Liver (tissue), 10 donors: ENCODE measurements at places on chromosomes 13 and 19. TPM values are rescaled to one million over a fixed set of nuclear protein-coding genes. Genes with fewer than 3 reads are reported as not detected.

DNA sequence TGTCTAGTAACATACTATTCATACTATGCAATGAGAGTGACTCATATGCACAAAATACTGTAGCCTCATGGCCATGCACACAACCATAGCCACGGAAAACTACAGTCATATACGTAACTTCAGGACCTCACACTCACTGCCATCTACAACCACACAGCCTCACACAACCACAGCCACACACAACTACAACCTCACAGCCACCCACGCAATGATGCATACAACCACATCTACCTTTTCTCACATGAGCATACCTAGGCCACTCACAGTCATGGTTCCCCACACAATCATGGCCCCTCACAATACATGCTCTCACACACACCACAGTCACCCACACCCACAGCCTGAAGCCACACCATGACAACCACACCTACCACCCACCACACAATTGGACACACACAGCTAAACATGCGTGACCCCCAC is 8.7 kb upstream of the TNFSF14 start:
- H3K4me3 ChIP-seq: no peak overlapping the region
- H3K36me3 ChIP-seq: peaks cover 82% of the 10 kb centered on the region
- no peaks in the 10 kb centered on the region for H3K27me3 ChIP-seq
- H3K27ac ChIP-seq: peak overlapping the region; percentile 4
- no peaks in the 10 kb centered on the region for H3K4me1 ChIP-seq

DNA sequence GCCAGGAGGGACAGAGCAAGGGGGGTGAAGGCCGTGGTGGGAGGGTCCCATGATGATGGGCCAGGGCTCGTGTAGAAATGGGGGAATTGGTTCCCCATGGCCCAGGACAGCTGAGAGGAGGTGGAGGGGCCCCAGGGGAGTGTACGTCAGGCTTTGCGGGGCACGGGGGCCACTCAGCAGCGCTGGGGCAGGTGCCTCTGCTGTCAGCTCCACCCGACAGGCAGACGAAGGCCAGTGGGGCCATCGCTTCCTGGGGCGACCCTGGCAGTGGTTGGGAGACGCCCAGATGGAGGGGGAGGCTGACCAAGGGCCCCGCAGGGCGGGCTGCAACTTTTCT is 1.9 kb upstream of the TEKTIP1 start:
- H3K27me3 ChIP-seq: no peaks in the 10 kb centered on the region
- H3K4me1 ChIP-seq: no peaks in the 10 kb centered on the region
- no peak for DNase-seq
- H3K27ac ChIP-seq: no peak overlapping the region

DNA sequence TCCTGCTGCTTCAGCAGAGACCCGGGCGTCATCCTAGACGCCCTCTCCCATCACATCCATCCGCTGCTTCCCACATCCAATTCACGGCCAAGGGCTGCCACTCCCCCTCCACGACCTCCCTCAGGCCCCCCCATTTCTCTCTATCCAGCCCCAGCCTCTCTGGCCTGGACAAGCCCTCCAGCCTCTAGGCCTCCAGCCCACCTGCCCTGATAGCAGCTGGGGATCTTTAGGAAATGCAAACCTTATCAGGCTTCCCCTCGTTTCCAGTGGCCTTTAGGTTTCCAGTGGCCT is 51.6 kb downstream of the PEPD start:
- DNase-seq: no peak
- no peak overlapping the region for H3K27ac ChIP-seq
- H3K4me1 ChIP-seq: no peaks in the 10 kb centered on the region
- no peak overlapping the region for H3K4me3 ChIP-seq
- no peaks in the 10 kb centered on the region for H3K27me3 ChIP-seq
- no peaks in the 10 kb centered on the region for H3K36me3 ChIP-seq

GRCh38 chr19:41626278-41626677 is 596 bp downstream of the CEACAM4 start:
- no peak overlapping the region for H3K4me3 ChIP-seq
- H3K4me1 ChIP-seq: peaks cover 2% of the 10 kb centered on the region
- H3K27me3 ChIP-seq: peaks cover 2% of the 10 kb centered on the region
- no peak for DNase-seq

- H3K4me1 ChIP-seq: no peaks in the 10 kb centered on the region
- DNase-seq: no peak
- H3K4me3 ChIP-seq: no peak overlapping the region
- H3K27me3 ChIP-seq: no peaks in the 10 kb centered on the region
- no peak overlapping the region for H3K27ac ChIP-seq
These were observed 22.2 kb downstream of the CCDC169 start for GRCh38 chr13:36275190-36276002.

- H3K27ac ChIP-seq: no peak overlapping the region
- no peak overlapping the region for H3K4me3 ChIP-seq
- H3K36me3 ChIP-seq: no peaks in the 10 kb centered on the region
These were observed 7.9 kb upstream of the LINGO3 start for GRCh38 chr19:2315818-2316353.

- H3K4me1 ChIP-seq: peaks cover 34% of the 10 kb centered on the region
- H3K36me3 ChIP-seq: peaks cover 7% of the 10 kb centered on the region
- no peak overlapping the region for H3K4me3 ChIP-seq
- no peak for DNase-seq
- no peaks in the 10 kb centered on the region for H3K27me3 ChIP-seq
These were observed 7.5 kb upstream of the BCAT2 start for GRCh38 chr19:48818234-48818820.

- H3K27me3 ChIP-seq: no peaks in the 10 kb centered on the region
- H3K27ac ChIP-seq: no peak overlapping the region
- no peaks in the 10 kb centered on the region for H3K36me3 ChIP-seq
- H3K4me3 ChIP-seq: no peak overlapping the region
- no peak for DNase-seq
These were observed 1396.4 kb downstream of the EFNB2 start for GRCh38 chr13:105139048-105139379.

- H3K27me3 ChIP-seq: no peaks in the 10 kb centered on the region
- no peaks in the 10 kb centered on the region for H3K36me3 ChIP-seq
- no peak for DNase-seq
- no peaks in the 10 kb centered on the region for H3K4me1 ChIP-seq
These were observed 502.3 kb downstream of the KCTD12 start for GRCh38 chr13:76383676-76384461.

- no peaks in the 10 kb centered on the region for H3K27me3 ChIP-seq
- no peak overlapping the region for H3K27ac ChIP-seq
- H3K4me1 ChIP-seq: peaks cover 12% of the 10 kb centered on the region
These were observed 27.9 kb upstream of the SPART start for GRCh38 chr13:36374063-36374462.

DNA sequence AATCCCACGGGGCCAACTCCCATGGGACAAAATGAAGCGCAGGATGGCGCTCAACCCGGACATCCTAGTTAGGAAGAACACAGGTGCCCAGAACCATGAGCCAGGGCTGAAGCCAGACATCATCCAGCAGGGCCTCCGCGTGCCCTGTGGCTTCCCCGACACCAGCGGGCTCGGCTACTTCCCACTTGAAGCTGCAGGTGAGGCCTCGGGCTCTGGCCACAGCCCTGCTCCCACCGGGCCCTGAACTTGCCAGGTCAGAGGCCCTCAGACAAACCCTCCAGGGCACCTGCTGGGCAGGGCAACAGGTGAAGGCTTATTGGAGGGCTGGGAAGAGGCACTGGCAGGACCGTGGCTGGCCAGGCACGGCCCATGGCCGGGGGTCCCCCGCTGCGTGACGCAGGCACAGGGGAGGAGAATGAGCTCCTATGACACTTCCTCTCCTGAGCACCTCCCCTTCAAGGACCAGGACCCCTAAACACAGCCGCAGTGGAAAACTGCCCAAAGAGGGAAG is 117.7 kb downstream of the STK24 start:
- H3K4me3 ChIP-seq: no peak overlapping the region
- no peak overlapping the region for H3K27ac ChIP-seq
- H3K27me3 ChIP-seq: no peaks in the 10 kb centered on the region

- H3K36me3 ChIP-seq: peaks cover 26% of the 10 kb centered on the region
- no peaks in the 10 kb centered on the region for H3K27me3 ChIP-seq
- no peak for DNase-seq
- H3K4me3 ChIP-seq: peak overlapping the region; percentile 44
- no peak overlapping the region for H3K27ac ChIP-seq
- H3K4me1 ChIP-seq: no peaks in the 10 kb centered on the region
These were observed 7.7 kb downstream of the ZNF614 start for GRCh38 chr19:52020506-52020905.

DNA sequence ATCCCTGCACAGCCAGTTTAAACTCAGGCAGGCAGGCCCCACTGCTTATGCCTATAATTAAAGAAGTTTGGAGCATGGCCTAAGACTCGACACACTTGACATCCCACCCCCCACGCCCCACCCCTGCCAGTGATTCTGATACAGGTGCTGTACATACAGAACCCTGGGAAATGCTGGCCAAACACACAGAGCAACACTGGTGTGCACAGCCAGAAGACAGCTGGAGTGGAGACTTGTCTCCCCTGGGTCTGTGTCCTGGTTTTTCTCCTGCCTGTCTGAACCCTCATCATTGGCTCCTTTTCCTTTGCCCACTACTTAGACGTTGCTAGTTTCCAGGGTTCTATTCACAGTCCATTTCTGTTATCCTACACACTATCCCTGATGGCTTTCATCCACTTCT is 76.8 kb downstream of the DLEU7 start:
- H3K4me1 ChIP-seq: no peaks in the 10 kb centered on the region
- H3K4me3 ChIP-seq: no peak overlapping the region
- no peak for DNase-seq
- H3K36me3 ChIP-seq: no peaks in the 10 kb centered on the region

GRCh38 chr13:65336916-65337315 is 1893.2 kb downstream of the PCDH9 start:
- no peak for DNase-seq
- no peak overlapping the region for H3K4me3 ChIP-seq
- no peak overlapping the region for H3K27ac ChIP-seq
- H3K36me3 ChIP-seq: no peaks in the 10 kb centered on the region
- H3K27me3 ChIP-seq: peaks cover 2% of the 10 kb centered on the region

- peak overlapping the region; percentile 91 for H3K4me3 ChIP-seq
- peak overlapping the region; percentile 72 for H3K27ac ChIP-seq
- H3K36me3 ChIP-seq: peaks cover 52% of the 10 kb centered on the region
- no peaks in the 10 kb centered on the region for H3K27me3 ChIP-seq
- DNase-seq: no peak
These were observed 688 bp downstream of the ZNF606 start for GRCh38 chr19:58001895-58002369.

- H3K27ac ChIP-seq: no peak overlapping the region
- H3K27me3 ChIP-seq: no peaks in the 10 kb centered on the region
- H3K4me1 ChIP-seq: no peaks in the 10 kb centered on the region
- H3K36me3 ChIP-seq: no peaks in the 10 kb centered on the region
- no peak overlapping the region for H3K4me3 ChIP-seq
- no peak for DNase-seq
These were observed 10.8 kb upstream of the ZNRF4 start for GRCh38 chr19:5444431-5444830.

DNA sequence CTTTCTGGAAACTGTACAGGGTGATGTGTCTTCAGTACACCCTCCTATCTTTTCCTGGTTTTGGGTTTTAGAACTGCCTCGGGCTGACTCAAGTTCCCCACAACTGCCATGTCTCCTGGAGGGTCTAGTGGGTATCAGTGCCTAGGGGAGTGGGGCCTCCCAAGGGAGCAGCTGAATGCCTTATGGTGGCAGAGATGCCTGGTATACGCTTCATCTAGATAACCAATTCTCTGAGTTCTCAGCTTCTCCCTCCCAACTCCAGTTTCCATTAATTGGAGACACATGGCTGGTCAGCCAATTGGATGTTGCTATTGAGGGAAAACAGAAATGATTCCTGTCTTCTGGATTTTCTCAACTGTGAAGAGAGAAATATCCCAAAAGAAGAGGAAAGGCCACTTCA is 12.8 kb downstream of the ZNF439 start:
- H3K4me3 ChIP-seq: no peak overlapping the region
- H3K36me3 ChIP-seq: no peaks in the 10 kb centered on the region
- H3K27ac ChIP-seq: no peak overlapping the region
- no peaks in the 10 kb centered on the region for H3K4me1 ChIP-seq

DNA sequence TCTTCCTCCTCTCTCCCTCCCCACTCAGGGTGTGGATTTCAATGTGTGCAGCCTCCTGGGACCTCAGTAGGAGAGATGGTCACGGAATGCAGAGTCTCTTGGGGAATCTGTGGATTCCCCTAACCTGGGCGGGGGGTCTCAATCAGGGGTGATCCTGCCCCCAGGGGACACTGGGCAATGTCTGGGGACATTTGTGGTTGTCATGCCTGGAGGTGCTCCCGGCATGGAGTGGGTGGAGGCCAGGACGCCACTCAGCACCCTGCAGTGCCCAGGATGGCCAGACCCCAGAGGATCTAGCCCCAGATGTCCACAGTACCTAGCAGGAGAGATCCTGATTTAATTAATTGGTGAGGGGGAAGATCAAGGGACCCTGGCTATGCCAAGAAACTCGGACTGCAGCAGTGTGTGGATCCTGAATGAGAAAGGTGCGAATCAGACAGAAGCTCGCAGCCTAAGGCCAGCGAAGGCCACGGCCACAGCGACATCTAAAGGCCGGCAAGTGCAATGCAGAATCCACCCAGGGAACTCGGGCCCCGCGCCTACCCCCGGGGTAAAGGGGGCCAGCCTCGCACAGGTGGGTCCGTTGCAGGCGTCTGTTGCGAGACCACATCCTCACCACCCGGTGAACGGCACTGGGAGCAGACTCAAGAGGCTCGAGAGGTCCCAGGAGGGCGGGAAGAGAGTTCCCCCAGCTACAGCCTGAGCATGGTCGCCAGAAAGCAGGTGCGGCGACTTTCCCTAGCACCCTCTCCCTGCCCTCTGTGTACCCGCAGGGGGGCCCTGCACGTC is 88.8 kb downstream of the GNG7 start:
- no peaks in the 10 kb centered on the region for H3K27me3 ChIP-seq
- H3K4me1 ChIP-seq: peaks cover 12% of the 10 kb centered on the region
- H3K4me3 ChIP-seq: no peak overlapping the region

DNA sequence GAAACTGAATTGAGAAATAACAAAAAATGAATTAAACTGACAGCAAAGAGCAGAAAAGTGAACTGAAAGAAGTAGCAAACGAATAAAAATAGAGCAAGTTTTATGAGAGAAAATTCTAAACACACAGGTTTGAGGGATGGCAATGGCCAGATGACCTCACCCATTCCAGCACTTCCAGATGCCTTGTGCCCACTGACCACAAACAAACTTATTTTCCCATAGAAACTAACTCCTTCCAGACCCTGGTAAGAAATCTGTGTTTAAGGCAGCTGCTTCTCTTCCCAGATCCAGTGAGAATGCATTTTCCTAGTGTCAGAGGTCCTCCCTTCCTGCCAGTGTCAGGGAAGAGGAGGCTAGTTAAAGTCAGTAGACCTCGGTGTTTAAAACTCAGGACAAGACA is 51.7 kb downstream of the RXFP2 start:
- no peak for DNase-seq
- no peaks in the 10 kb centered on the region for H3K27me3 ChIP-seq
- no peaks in the 10 kb centered on the region for H3K4me1 ChIP-seq
- H3K27ac ChIP-seq: no peak overlapping the region
- no peak overlapping the region for H3K4me3 ChIP-seq

GRCh38 chr13:36965767-36966166 is 33.4 kb downstream of the ALG5 start:
- no peak for DNase-seq
- no peaks in the 10 kb centered on the region for H3K4me1 ChIP-seq
- no peaks in the 10 kb centered on the region for H3K27me3 ChIP-seq
- H3K27ac ChIP-seq: no peak overlapping the region
- peaks cover 24% of the 10 kb centered on the region for H3K36me3 ChIP-seq
- H3K4me3 ChIP-seq: no peak overlapping the region

The C13orf42 gene
- total RNA-seq: not detected

The KLK15 gene
- total RNA-seq: not detected

The ZNF426 gene
- total RNA-seq: 6.8 TPM

The LRG1 gene
- 581 TPM for total RNA-seq

The CD320 gene
- total RNA-seq: 6.7 TPM

The CGB1 gene
- not detected for total RNA-seq

The COL4A2 gene
- total RNA-seq: 45.2 TPM

The SHC2 gene
- total RNA-seq: 15.6 TPM

The NCR1 gene
- total RNA-seq: 1.8 TPM

The MCOLN1 gene
- 10.9 TPM for total RNA-seq

The ZNF230 gene
- total RNA-seq: 2.1 TPM

The C19orf67 gene
- not detected for total RNA-seq

The PSG11 gene
- not detected for total RNA-seq

The ZNF77 gene
- total RNA-seq: 3.5 TPM
